ENCODE measurements at places on chromosomes 16 and 17.
A peak's percentile ranks its signal among the peaks of the same experiment; 100 is the strongest.

DNA sequence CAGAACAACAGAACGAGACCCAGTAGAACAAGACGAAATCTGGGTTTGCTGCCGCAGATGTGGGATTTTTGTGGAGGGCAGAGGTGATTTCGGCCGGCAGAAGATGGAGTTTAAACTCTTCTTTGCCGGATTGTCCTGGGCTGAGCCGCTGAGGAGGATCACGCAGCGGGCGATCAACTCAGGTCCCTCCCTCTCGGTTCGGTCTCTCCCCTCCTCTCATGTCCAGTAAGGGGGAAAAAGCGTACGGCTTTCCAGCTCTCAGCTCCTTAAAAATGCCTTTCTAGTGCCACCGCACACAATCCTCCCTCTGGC, 2.5 kb downstream of the PHF12 start:
- peak; percentile 73 for DNase-seq

DNA sequence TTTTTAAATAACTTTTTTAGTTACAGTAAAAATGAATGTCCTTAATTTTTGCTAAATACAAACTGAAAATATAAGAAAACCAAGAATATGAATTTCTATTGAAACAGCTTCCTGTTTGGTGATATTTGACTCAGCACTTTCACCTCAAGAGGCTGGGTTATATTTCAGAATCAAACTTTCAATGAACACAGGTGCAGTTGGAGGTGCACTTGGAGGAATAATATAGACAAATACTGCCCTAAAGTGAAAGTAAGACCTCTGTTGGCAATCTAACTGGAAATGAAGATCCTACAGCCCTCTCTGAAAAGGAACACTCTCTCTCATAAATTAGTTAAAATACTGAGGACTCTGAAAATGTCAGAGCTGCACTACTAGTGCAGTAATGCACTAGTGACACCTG, 106.2 kb downstream of the BRIP1 start:
- DNase-seq = no peak

DNA sequence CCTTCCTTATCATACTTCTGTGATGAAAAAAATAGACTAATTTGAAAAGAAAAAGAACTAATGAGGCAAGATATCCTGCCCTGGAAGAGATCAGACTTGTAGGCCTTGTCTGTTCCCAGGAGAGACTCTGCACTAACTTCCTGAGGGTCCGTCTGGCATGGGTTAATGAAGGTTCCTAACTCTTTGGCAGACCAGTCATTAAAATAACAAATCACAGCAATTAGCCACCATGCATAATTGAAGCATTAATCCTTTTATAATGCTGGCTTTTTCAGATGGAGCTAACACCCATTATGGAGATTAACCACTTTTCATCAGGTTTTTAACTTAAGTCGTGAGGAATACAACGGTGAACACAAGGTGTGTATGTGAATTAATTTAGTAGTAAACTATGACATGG, 10.4 kb upstream of the KRT10 start:
- peak; percentile 56 for DNase-seq

- peak; percentile 94 for DNase-seq
Measured at GRCh38 chr17:7260651-7261378, 1.5 kb downstream of the CLDN7 start.

GRCh38 chr17:10072556-10073425, 125.6 kb downstream of the GAS7 start:
- no peak for DNase-seq

DNA sequence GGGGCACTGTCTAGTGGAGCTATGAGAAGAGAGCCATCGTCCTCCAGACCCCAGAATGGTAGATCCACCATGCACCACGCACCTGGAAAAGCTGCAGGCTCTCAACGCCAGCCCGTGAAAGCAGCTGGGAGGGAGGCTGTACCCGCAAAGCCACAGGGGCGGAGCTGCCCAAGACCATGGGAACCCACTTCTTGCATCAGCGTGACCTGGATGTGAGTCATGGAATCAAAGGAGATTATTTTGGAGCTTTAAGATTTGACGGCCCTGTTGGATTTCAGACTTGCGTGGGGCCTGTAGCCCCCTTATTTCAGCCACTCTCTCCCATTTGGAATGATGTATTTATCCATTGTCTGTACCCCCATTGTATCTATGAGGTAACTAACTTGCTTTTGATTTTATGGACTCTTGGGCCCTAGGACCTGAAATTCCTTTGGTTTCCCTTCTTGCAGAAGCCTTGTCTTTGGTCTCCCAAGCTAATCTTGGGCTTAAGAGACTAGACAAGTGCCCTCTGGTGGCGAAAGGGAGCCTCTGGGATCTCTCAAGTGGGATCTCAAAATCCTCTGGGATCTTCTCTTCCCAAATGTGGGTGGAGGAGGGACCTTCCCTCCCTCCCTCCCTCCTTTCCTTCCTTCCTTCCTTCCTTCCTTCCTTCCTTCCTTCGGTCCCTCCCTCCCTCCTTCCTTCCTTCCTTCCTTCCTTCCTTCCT, 58.2 kb upstream of the HAPSTR1 start:
- DNase-seq = peak; percentile 97

DNA sequence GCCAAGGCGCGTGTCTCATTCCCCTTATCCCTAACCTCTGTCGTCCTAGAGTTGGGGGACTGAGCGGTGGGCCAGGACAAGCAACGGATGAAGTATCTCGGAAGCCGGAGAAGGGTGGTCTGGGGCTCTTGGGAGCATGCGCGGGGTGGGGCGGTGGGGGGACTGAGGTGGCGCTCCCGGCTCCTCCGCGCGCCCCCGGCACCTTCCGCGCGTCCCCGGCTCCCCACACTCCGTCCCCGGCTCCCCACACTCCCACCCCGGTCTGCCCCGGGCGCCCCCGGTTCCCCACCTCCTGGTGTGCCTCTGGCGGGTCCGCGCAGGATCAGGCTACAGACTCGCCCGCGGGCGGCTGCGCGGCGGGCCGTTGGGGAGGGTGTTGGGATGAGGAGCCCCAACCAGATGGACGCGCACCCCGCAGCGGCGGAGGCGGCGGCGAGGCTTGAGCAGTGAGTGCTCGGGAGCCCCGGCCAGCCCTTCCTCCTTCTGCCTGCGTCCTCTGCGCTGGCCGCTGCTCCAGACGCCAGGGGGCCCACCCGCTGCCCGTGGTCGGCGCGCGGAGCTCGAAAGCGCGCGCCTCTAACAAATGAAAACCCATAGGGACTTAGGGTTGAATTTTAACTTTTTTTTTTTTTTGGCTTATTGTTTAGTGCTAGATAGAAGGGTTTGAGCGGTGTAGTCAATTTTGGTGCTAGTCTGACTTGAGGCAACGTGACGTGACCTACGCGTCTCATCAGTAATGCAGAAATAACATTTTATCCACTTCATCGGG, 5.6 kb upstream of the CRYM start:
- peak; percentile 89 for DNase-seq

- DNase-seq = no peak
Measured at GRCh38 chr16:85306071-85306792, 194.0 kb upstream of the CIBAR2 start.

GRCh38 chr16:55042556-55043432, 112.1 kb downstream of the IRX5 start:
- DNase-seq = no peak

GRCh38 chr17:34894964-34895363, 66.3 kb downstream of the CCT6B start:
- no peak for DNase-seq

DNA sequence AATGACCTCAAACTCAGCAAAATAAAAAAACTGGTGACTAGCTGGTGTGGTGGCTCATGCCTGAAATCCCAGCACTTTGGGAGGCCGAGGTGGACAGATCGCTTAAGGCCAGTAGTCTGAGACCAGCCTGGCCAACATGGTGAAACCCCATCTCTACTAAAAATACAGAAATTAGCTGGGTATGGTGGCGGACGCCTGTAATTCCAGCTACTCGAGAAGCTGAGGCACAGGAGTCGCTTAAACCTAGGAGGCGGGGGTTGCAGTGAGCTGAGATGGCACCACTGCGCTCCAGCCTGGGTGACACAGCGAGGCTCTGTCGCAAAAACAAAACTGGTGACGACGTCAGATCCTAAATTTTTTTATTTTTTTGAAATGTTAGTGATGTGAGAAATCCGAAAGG, 82.6 kb upstream of the TOB1 start:
- no peak for DNase-seq

DNA sequence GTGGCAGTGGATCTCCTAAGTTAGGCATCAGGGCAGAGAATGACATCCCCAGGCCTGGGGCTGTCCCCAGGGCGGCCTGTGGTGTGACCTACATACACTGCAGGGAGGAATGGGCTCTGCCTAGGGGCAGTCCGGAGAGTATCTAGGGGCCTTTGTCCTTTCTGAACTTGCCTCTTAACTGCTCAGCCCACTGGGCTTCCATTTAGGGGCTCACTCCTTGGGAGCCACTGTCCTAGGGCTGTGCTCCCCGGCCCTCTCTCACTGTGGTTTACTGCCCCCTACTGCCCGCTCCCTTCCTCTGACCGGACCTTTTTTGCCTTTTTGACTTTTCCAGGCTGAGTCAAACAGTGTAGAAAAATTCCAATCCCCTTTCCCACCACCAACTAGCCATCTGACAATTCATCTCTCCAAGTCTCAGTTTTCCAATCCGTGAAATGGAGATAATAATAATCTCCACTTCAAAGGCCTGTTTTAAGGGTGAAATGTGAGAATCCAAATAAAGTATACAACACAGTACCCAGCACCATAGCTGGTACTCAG, 66.8 kb downstream of the DNAH3 start:
- peak; percentile 93 for DNase-seq

- no peak for DNase-seq
Measured at GRCh38 chr16:89319886-89320781, 102.6 kb downstream of the ZNF778 start.

DNA sequence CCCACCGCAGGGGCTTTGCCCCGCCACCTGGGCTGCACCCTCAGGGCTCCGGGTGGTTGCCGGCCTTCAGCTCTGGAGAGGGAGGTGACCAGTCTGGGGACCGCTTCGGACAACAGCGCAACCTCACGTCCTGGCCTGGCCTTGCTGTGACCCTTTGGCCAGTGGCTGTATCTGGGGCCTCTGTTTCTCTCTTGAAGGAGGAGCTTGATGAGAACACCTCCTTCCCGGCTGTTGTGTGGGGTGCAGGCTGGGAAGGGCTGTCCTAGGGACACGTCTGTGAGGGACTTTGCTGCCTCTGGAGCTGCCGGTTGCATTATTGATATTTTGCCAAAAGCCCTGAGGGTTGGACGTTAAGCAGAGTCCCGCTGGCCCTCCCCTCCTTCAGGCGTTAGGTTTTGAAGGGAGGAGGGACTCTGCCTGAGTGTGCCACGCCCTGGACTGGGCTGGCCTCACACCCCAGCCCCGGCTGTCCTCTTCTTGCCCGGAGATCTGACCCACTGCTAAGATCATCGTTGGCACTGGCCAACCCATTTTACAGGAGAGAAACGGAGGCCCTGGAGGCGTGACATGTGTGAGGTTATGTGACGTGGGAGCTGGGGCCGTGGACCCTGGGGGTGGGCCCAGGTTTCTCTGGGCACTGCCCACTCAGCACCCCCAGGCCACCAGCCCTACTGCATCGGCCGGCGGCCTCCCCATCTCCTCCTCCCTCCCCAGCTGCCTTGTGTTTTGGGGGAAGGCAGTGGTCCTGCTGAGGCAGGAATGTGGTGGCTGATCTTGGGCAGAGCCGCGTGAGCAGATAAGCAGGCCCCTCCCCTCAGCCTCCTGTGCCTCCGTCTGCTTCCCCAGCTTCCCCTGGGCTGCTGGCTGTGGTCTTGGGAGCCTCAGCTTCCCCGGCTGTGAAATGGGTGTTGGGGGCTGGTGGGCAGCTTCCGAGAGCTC, 8.5 kb downstream of the ZFPM1 start:
- peak; percentile 82 for DNase-seq

DNA sequence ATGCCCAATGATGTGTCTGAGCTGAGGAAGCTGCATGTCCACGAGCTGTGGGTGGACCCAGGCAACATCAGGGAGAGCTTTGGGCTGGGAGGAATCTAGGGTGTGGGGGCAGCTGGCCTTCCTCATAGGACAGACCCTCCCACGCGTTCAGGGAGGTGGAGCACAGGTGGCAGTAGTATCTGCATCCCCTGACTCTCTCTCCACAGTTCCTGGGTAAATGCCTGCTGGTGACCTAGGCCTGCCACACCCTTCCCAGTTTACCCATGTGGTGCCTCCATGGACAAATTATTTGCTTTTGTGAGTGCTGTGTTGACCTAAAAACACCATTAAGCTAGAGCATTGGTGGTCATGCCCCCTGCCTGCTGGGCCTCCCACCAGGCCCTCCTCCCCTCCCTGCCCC, 3.2 kb downstream of the HBM start:
- no peak for DNase-seq

DNA sequence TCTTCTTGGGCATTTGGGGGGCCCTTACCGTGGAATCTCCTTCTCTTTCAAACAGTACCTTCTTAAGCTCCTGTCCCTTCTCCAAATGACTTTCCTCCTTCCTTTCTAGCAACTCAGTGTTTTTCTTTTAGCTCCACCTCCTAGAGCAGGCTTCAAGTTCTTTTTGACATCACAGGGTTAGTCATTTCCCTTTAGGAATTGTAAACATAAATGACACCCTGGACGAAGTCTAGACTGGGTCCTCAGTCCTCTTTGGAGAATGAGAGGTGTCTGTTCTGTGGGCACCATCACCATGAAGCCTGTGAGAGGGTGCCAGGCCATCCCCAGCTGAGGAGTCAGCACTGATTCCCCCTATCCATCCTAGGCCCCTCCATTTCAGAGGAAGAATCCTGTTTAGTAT, 94.7 kb downstream of the SALL1 start:
- no peak for DNase-seq

DNA sequence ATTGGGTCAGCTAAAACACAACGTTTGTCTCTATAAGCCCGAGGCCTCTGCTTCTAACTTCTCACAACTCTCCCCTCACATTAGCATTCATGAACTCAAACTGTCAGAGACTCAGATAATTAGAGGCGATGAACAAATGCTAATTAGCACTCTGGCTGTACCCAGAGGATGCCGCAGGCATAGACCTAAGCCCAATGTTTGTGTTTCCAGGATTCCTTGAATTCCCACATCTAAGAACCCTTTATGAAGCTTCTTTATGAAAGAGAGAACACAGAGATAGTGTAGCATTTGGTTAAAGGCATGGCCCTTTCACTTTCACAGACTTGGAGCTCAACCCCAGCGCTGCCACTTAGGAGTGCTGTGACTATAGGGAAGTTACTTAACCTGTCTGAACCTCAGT, 512.2 kb downstream of the GRIN2A start:
- DNase-seq = peak; percentile 74

GRCh38 chr16:48197294-48197693, 41.5 kb upstream of the ABCC12 start:
- no peak for DNase-seq

All from GM23338 (cell line).